ENCODE measurements at places on chromosomes 7 and 10.

GRCh38 chr10:121380211-121380610 lies 218.0 kb downstream of the FGFR2 start:
- DNase-seq = no peak

DNA sequence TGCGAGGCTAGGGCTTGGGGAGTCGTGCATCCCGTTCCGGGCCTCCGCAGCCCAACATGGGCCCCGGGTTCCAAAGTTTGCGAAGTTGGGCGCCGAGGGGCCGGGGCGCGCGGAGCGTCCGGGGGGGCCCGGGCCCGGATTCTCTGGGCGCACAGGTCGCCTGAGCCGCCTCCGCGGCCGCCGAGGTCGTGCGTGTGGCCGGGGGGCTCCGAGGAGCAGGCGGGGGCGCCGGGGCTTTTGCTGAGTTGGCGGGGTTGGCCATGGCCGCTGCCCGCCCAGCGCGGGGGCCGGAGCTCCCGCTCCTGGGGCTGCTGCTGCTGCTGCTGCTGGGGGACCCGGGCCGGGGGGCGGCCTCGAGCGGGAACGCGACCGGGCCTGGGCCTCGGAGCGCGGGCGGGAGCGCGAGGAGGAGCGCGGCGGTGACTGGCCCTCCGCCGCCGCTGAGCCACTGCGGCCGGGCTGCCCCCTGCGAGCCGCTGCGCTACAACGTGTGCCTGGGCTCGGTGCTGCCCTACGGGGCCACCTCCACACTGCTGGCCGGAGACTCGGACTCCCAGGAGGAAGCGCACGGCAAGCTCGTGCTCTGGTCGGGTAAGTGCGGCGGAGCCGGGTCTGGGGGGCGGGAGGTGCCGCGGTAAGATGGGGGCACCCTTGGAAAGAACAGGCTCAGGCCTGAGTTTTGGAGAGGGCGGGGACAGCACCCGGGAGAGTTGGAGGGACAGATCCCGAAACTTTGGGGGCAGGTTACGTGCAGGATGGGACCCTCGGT lies 643 bp downstream of the SMO start:
- no peak for DNase-seq

DNA sequence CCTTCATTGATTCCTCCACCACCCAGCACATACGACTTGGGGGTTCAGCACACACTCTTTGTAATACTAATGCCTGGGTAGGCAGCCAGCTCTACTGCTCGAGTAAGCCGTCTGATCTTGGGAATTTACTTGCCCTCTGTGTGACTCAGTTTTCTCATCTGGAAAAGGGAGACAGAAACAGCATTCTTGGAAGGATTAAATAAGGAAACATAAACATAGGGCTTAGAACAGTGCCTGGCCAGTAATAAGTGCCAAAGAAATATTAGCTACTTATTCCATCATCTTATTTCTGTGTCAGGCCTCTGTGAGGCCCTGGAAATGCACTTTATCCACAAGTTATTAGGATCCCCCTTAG lies 130.1 kb downstream of the TNS3 start:
- no peak for DNase-seq

DNA sequence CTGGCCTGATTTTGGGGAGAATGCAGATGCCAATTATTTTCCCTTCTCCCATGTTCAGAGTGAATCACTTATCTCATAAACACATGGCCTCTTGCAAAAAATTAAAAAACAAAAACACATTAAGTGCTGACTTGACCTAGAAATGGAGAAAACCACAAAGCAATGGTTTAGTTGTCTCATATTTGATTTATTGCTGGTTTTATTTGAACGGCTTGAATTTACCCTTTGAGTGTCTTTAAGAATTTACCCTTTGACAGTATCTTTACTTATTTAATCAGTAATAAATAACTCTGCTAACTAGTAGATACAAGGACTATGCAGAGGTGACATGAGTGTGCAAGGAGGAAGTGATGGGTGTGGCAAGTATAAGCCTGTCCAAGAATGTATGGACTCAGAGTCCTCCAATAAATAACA lies 68.1 kb upstream of the GSDME start:
- no peak for DNase-seq

GRCh38 chr7:41830271-41830670 lies 127.4 kb upstream of the INHBA start:
- DNase-seq = no peak

DNA sequence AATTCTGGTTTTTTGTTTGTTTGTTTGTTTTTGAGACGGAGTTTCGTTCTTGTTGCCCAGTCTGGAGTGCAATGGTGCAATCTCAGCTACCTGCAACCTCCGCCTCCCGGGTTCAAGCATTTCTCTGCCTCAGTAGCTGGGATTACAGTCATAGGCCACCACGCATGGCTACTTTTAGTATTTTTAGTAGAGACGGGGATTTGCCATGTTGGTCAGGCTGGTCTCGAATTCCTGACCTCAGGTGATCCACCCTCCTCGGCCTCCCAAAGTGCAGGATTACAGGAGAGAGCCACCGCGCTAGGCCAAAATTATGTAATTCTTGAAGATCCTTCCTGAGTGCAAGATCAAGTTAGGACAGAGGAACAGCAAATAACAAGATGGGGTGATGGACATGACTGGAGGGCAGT lies 719 bp downstream of the ZNF33B start:
- no peak for DNase-seq

- no peak for DNase-seq
Measured at GRCh38 chr10:125062227-125062913, 98.0 kb downstream of the CTBP2 start.

- DNase-seq = no peak
Measured at GRCh38 chr7:33099154-33099940, 9.9 kb downstream of the RP9 start.

DNA sequence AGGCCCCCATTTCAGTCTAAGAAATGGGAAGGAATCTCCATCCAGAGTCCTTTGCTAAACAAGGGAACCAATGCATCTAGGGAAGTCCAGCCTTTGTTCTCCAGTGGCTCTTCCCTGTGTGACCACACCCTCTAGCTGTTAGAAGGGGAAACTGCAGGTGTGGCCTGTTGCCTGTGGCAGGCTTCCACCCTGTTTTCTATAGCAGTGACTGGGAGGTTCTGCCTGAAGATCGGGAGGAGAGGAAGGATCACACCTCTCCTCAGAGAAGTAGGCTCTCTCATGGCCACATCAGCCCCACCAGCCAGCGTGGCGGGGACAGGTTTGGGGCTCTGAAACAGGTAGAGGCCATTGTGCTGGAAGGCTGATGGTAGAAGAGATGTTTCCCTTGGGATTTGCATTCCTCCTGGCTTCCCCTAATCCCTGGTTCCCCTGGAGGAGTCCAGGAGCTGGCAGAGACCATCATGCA lies 47.7 kb upstream of the TRIM8 start:
- DNase-seq = no peak

GRCh38 chr7:156529956-156530355 lies 110.6 kb upstream of the RNF32 start:
- DNase-seq = no peak

- DNase-seq = no peak
Measured at GRCh38 chr10:133213641-133214467, 16.2 kb upstream of the UTF1 start.

- peak; percentile 43 for DNase-seq
Measured at GRCh38 chr7:22193450-22193983, 163.4 kb downstream of the RAPGEF5 start.

DNA sequence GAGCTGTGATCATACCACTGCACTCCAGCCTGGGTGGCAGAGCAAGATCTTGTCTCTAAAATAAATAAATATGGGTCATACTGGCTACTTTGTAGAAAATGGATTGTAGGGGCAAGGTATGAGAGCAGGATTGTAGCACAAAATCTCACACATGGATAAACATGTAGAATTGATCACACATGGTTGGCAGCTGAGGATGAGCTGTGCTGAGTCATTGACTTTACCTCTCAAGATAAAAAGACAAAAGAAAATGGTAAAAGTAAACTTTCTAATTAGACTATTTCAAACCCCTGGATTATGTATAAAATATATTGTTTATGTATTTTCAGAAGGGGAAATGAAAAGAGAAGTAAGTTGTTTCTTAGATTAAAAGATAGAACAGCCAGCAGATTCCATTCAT lies 69.3 kb downstream of the APBB1IP start:
- no peak for DNase-seq

- DNase-seq = no peak
Measured at GRCh38 chr7:36215457-36215765, 62.4 kb downstream of the EEPD1 start.
